Hematopoietic multipotent progenitor cell treated with erythropoietin and hydrocortisone succinate and interleukin-3 and kit ligand, for 6 days (in vitro differentiated cells): ENCODE measurements at places on chromosomes 7 and 10.
A peak's percentile ranks its signal among the peaks of the same experiment; 100 is the strongest.

GRCh38 chr10:15084502-15084922 is 4.1 kb downstream of the ACBD7 start:
- DNase-seq = no peak

DNA sequence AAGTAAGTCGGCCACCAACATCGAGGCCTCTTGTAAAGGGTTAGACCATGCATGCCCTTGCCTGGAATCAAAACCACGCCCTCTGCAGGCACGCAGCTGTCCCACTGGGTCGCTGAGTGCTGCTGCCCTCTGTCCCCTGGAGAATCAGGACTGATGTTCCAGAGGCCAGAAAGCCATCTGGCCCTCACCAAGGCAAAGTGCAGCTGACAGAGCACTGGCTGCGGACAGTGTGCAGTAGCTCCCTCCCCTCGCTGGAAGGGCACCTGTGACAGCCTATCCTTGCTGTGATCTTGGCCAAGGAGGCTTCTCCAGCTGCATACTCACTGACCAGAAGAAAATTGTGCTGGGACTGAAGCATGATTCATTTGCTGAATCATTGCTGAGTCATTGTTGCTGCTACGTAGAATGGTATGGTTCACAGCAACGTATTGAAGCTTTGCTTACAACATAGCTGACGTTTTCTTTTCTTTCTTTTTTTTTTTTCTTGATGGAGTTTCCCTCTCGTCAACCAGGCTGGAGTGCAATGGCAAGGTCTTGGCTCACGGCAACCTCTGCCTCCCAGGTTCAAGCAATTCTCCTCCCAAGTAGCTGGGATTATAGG is 30.4 kb downstream of the DDC start:
- peak; percentile 93 for DNase-seq

DNA sequence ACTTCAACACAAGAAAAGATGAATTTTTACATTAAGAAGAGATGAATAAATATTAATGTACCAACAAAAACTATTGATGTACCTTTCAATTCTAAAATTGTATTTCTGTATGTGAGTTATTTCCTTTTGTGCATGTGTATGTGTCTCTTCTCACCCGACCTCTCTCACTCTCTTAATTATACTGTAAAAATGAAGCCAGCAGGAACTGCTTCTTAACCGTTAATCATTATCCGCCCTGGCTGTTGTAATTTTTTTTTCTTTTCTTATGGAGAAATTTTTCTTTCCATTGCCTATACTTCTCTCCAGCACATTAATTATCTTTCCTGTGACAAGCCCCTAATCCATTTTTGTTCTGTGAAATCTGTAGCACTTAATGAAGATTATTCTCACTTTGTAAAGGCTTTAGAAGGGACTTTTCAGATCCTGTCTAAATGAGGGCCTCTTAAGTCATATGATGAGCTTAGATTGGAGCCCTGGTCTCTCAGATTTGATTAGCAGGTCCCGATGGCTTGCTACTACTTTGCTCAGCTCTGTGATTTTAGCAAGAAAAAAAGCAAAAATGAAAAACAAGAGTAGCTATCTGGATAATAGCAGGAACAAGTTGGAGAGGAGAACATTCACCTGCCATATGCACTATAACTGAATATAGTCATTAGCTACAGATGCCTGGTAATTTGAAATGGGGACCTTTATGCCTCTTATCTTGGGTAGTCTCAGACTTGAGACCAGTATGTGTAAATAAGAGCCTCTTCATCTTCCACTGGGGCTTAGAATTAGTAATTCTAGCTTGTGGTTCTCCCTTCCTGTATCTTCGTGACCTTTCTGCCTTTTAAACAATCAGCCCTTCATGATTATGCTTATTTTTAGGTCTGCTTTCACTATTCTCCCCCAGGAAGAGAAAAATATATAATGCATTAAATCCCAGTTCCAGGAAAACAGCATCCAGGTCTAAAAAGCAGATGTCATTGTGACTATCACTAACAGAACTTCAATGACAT is 80.0 kb upstream of the COL1A2 start:
- DNase-seq = no peak

GRCh38 chr7:44206008-44206407 is 5.2 kb downstream of the YKT6 start:
- no peak for DNase-seq

GRCh38 chr7:27160546-27161213 is 4.2 kb upstream of the HOXA7 start:
- DNase-seq = peak; percentile 88

DNA sequence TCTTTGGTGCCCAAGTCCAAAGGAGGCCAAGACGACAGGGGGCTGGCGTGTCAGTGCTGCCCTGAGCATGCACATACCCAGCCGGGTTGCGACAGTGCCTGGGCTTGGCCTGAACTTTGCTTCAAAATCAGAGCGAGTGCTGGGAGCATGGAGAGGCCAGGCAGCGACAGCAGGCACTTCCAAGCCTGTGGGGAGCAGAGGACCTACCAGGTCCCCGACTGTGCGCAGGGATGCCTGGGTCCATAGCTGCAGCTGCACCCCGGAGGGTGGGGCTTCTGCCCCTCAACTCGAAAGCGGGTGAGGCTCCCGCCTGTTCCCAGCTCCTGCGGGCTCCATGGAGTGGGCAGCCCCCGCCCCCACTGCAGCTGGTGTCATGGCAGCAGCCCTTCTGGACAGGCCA is 79.1 kb downstream of the HDAC9 start:
- DNase-seq = no peak

- no peak for DNase-seq
Observed at GRCh38 chr10:103556383-103557007, 63.0 kb downstream of the NEURL1 start.

DNA sequence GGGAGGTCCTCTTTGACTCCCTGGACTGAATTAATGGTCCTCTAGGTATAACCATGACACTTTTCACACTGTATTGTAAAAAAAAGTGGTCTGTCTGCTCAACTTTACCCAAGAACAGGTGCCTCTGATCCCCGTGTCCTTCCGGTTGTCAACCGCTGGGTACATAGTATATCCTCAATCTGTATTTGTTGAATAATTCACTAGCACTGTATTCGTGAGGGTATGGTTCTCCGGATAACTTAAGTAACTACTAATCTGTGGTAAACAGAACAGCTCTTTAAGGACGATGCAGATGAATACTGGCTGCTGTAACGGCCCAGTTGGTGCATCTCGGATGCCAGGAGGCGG is 472 bp upstream of the ADAM22 start:
- DNase-seq = no peak

GRCh38 chr10:100184840-100185239 is 989 bp downstream of the ERLIN1 start:
- DNase-seq = peak; percentile 77

DNA sequence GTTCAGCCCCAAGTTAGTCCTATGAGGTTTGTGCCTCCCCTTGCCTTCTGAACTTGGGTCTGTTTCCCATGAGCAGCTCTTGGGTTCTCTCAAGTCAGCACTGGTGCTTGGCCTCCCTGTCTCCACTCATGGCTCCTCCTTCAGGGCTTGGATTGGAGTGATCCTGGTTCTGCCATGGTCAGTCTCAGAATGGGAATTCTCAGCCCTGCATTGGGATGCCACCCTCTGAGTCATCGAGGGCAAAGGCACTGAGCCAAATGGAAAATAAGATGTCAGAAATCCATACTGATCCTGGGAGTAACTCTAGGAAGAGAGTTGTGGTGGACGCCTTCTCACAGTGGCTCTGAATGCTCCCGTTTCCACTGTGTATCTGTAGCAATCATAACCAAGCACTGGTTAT is 233.4 kb upstream of the HABP2 start:
- DNase-seq = no peak
